ENCODE measurements at places on chromosomes 11 and 22.

DNA sequence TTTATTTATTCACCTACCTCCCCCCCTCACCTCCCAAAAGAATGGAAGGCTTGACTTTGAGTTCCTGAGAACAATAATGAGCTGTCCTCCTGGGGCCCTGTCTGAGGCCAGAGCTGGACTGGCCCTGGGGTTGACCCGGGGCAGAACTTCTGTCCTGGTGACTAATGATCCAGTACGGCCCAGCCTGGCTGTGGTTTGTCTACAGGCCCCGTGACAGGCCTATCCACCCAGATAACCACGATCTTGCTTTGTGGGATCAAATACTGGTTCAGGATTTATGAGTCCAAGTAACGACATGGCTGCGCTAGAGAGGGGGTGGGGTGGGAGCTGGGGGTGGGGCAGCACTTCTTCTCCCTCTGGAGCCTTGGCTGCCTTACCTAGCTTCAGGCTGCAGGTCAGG lies 81.5 kb downstream of the WT1 start:
- DNase-seq: no peak

- DNase-seq: no peak
Observed at GRCh38 chr11:128548649-128549255, 38.6 kb downstream of the ETS1 start.

DNA sequence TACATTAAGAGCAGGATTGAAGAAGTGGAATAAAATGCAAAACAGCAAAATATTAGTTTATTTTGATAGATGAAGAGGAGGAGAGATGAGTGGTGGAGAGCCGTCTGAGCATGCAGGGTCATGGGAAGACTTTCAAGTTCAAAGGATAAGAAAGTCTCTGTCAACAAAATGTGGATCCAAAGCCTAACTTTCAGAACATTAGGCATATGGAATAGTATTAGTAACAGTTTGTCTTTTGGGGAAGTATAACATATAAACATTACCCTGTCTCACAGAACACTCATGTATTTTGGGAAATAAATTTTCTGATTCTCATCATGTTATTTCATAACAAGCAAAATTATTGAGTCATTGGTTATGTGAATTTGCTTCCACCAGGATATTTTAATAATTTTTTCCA lies 104.3 kb upstream of the CEP126 start:
- no peak for DNase-seq

DNA sequence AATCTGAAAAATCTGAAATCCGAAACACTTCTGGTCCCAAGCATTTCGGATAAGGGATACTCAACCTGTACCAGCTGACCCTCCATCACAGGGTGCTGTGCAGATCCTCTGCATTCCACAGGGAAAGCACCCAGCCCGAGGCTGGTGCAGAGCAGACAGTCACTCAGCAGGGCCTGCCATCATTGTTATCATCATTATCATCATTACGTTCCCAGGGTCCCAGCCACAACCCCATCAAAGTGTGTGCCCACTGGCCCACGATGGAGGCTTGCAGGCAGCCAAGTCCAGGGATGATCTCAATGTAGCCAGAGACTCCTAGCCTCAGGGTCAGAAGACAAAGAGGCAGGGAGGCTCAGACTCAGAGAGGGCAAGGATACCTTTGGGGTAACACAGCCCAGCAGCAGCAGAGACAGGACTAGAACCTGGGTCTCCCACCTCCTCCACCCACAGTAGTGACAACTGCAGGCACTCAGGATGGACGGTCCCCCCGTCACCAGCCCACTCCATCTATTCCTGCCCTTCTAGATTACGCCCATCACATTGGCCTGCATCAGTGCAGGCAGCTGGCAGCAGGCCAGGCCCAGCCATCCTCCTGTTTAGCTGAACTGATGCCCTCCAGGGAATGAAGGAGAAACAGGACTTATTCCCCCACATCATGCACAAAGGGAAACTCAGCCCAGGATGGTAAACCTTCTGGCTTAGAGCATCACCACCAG lies 10.3 kb downstream of the GAL3ST1 start:
- no peak for DNase-seq

DNA sequence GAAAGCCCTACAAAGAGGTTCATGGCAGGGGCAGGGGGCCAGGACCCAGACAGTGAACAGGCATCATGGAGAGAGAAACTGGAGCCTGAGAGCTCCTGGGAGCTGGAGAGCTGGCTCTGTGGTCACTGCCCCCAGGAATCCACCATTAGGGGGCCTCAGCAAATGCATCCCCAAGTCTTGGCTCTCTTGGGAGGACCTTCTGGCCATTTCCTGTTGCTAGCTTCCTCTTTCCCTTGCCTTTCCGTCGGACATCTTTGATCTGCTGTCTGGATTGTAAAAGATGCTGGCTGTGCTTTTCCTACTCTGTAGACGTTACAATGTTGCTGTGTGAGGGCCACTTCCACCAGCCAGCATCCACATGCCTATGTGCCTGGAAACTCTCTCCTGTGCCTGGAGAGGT lies 7.1 kb upstream of the CRYBB2 start:
- no peak for DNase-seq

- no peak for DNase-seq
Observed at GRCh38 chr11:79536155-79536917, 95.5 kb upstream of the TENM4 start.
